Adrenal gland (tissue), 19 donors: ENCODE measurements at places on chromosomes 12 and 14. TPM values are rescaled to one million over a fixed set of nuclear protein-coding genes. Genes with fewer than 3 reads are reported as not detected.
A peak's percentile ranks its signal among the peaks of the same experiment; 100 is the strongest.

The GPATCH2L gene
- 6.1 TPM for polyA plus RNA-seq

The CTSG gene
- polyA plus RNA-seq = not detected

The ANG gene
- polyA plus RNA-seq = 3.7 TPM

The CSRP2 gene
- 6.4 TPM for polyA plus RNA-seq

The KRT8 gene
- polyA plus RNA-seq = 102 TPM

- H3K27me3 ChIP-seq = no peaks in the 10 kb centered on the region
- H3K36me3 ChIP-seq = no peaks in the 10 kb centered on the region
- no peak for DNase-seq
- H3K4me1 ChIP-seq = no peaks in the 10 kb centered on the region
- no peak overlapping the region for H3K27ac ChIP-seq
Observed at GRCh38 chr12:100955139-100955538, 160.6 kb downstream of the ANO4 start.

- H3K36me3 ChIP-seq = no peaks in the 10 kb centered on the region
- peak; percentile 62 for DNase-seq
- H3K27ac ChIP-seq = no peak overlapping the region
- peaks cover 13% of the 10 kb centered on the region for H3K27me3 ChIP-seq
- H3K4me3 ChIP-seq = no peak overlapping the region
- H3K4me1 ChIP-seq = peaks cover 12% of the 10 kb centered on the region
Observed at GRCh38 chr12:52005903-52006703, 643 bp upstream of the TAMALIN start.

DNA sequence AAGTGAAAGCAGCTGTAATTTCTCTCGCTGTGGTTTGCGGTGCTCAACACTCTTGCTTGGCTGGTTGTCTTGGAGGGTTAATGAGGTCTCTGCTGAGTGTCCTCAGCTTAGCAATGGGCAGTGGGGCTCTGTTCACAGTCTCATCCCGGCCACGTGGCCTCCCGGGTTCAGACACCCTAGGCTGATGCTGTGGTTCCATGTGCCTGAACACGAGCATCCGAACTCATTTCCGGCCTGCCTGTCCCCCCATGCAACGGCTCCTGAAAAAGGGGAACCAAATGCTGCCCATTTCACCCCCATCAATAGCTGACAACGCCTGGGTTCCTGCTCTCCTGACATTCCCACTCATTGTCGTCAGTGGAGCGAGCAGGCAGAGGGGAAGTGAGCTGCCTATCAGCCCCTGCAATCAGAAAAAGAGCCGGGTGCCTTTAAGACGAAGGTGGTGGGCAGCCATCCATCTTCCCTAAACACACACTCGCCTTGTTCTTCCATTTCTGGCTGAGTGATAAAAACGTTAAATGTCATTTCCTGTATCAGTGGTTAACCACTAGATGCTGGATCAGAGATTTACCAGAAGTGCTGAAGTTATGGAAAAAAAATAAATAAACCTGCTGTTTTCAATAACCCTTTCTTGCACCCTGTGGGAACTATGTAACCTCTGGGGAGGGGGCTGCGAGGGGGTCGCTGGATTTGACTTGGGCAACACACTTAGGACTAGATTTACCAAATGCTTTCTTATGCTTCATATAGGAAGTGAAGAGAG lies 60.3 kb upstream of the BCL2L14 start:
- H3K4me3 ChIP-seq = no peak overlapping the region
- H3K4me1 ChIP-seq = peaks cover 9% of the 10 kb centered on the region
- no peaks in the 10 kb centered on the region for H3K27me3 ChIP-seq
- peak overlapping the region; percentile 62 for H3K27ac ChIP-seq

- DNase-seq = no peak
- H3K27ac ChIP-seq = no peak overlapping the region
- no peaks in the 10 kb centered on the region for H3K36me3 ChIP-seq
- no peaks in the 10 kb centered on the region for H3K4me1 ChIP-seq
- H3K4me3 ChIP-seq = no peak overlapping the region
Observed at GRCh38 chr12:17060260-17060659, 454.3 kb upstream of the LMO3 start.

DNA sequence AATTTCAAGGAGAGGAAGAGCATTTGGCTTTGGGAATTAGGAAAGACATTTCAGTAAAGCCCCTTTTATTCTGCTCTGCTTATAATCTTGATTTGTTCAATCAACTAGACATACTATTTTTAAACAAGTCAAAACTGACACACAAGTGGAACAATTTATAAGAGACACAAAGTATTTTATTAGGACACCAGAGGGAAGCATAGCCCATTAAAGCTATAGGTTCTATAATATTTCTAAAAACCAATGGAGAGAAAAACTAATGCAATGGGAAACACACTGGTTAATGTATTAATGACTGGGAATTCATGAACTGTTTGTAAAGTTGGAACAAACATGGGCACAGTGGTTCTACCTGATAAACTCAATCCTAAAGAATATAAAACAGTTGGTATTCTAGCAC lies 15.3 kb upstream of the CERS5 start:
- H3K36me3 ChIP-seq = peaks cover 45% of the 10 kb centered on the region
- H3K4me1 ChIP-seq = no peaks in the 10 kb centered on the region

GRCh38 chr12:57940915-57941164 lies 527 bp upstream of the ATP23 start:
- H3K4me1 ChIP-seq = peaks cover 16% of the 10 kb centered on the region
- H3K27ac ChIP-seq = peak overlapping the region; percentile 79
- H3K4me3 ChIP-seq = no peak overlapping the region
- no peak for DNase-seq
- no peaks in the 10 kb centered on the region for H3K36me3 ChIP-seq
- no peaks in the 10 kb centered on the region for H3K27me3 ChIP-seq

DNA sequence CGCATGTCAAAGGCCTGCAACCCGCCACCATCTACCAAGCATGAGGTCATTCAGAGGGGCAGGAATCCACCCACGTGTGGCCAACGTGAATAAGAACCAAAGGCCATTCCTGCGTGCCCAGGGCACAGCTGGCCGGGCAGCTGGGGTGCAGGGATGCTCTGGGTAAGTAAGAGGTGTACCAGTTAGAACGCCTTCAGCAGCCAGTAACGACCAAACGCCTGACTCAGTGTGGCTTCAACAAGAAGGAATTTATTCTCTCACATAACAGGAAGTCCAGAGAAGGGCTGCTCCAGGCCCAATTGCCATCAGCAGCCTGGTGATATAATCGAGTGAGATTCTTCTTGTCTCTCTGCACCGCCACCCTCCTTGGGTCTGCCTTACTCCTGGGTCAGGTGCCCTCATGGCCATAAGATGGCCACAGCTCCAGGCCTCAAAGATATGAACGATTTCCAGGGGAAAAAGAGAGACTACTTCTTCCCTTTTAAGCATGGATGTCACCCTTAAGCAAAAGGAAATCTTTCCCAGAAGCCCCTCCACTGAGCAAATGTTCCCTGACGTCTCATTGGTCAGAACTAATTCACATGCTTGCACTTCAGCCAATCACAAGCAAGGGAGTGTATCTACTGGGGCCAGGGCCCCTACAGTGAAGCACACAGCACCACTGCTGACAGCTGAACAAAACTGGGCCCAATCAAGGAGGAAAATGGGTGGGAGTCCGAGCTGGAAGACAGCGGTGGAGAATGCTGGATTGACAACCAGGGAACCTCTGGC lies 7.3 kb downstream of the TTC7B start:
- H3K36me3 ChIP-seq = no peaks in the 10 kb centered on the region
- no peaks in the 10 kb centered on the region for H3K4me1 ChIP-seq
- H3K27ac ChIP-seq = no peak overlapping the region

GRCh38 chr14:85934886-85935254 lies 404.9 kb downstream of the FLRT2 start:
- H3K36me3 ChIP-seq = no peaks in the 10 kb centered on the region
- DNase-seq = no peak
- H3K4me3 ChIP-seq = peak overlapping the region; percentile 16
- H3K27ac ChIP-seq = no peak overlapping the region
- no peaks in the 10 kb centered on the region for H3K4me1 ChIP-seq

- H3K27ac ChIP-seq = no peak overlapping the region
- H3K4me1 ChIP-seq = peaks cover 17% of the 10 kb centered on the region
- peaks cover 7% of the 10 kb centered on the region for H3K36me3 ChIP-seq
- peak; percentile 33 for DNase-seq
- no peak overlapping the region for H3K4me3 ChIP-seq
Observed at GRCh38 chr14:75702122-75702521, 41.1 kb downstream of the TTLL5 start.

- no peaks in the 10 kb centered on the region for H3K36me3 ChIP-seq
- H3K27ac ChIP-seq = no peak overlapping the region
- no peaks in the 10 kb centered on the region for H3K4me1 ChIP-seq
- H3K27me3 ChIP-seq = no peaks in the 10 kb centered on the region
Observed at GRCh38 chr14:30450631-30451545, 108.1 kb upstream of the G2E3 start.

- no peaks in the 10 kb centered on the region for H3K4me1 ChIP-seq
- peaks cover 9% of the 10 kb centered on the region for H3K27me3 ChIP-seq
- H3K36me3 ChIP-seq = no peaks in the 10 kb centered on the region
- H3K27ac ChIP-seq = no peak overlapping the region
- no peak for DNase-seq
- no peak overlapping the region for H3K4me3 ChIP-seq
Observed at GRCh38 chr12:82740-83139, 16.2 kb downstream of the IQSEC3 start.

DNA sequence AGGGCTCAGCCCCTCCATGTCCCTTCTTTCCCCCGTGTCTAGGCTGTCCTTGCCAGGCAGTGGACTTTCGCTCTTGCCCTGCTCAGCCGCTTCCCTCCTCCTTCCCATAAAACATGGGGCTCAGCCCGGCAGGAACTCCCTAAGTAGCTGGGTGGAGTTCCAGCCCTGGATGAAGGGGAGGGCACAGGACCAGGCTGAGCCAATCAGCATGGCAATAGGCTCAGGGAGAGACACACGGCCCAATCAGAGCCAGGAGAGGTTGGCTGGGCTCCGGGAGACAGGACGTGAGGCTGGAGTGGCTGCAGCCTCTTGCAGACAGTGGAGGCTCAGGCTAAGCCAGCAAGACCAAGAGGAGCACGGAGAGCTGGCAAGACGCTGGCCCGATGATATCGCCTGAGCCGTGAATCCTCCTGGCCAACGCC lies 54.3 kb downstream of the GALNT9 start:
- H3K36me3 ChIP-seq = no peaks in the 10 kb centered on the region
- no peak for DNase-seq
- H3K4me3 ChIP-seq = no peak overlapping the region
- no peaks in the 10 kb centered on the region for H3K4me1 ChIP-seq
- peaks cover 29% of the 10 kb centered on the region for H3K27me3 ChIP-seq

DNA sequence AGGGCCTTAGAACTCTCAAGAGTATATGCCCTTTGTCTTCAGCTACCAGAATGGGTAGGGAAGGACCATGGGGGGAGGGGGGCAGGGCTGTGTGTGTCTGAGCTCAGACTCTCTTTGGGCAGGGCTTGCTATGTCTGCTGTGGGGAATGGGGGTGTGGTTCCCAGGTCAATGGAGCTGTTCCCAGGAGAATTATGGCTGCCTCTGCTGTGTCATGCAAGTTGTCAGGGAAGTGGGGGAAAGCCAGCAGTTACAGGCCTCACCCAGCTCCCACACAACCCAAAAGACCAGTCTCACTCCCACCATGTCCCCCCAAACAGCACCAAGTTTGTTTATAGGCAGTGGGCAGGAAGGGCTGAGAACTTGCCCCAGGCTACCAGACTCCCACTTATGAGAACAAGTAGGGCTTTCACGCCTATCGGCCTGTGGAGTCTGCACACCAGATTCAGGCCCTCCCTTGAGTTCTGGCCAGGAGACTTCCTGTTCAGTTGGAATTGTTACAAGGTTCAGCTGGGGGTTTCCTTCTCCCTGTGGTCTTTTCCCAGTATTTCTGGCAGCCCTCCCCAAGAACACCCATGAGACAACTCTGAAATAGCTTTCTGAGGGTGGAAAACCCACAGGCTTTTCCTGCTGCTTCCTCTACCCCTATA lies 6.1 kb upstream of the SERPINA11 start:
- no peaks in the 10 kb centered on the region for H3K4me1 ChIP-seq
- H3K27ac ChIP-seq = no peak overlapping the region
- DNase-seq = no peak
- no peaks in the 10 kb centered on the region for H3K27me3 ChIP-seq
- no peak overlapping the region for H3K4me3 ChIP-seq

DNA sequence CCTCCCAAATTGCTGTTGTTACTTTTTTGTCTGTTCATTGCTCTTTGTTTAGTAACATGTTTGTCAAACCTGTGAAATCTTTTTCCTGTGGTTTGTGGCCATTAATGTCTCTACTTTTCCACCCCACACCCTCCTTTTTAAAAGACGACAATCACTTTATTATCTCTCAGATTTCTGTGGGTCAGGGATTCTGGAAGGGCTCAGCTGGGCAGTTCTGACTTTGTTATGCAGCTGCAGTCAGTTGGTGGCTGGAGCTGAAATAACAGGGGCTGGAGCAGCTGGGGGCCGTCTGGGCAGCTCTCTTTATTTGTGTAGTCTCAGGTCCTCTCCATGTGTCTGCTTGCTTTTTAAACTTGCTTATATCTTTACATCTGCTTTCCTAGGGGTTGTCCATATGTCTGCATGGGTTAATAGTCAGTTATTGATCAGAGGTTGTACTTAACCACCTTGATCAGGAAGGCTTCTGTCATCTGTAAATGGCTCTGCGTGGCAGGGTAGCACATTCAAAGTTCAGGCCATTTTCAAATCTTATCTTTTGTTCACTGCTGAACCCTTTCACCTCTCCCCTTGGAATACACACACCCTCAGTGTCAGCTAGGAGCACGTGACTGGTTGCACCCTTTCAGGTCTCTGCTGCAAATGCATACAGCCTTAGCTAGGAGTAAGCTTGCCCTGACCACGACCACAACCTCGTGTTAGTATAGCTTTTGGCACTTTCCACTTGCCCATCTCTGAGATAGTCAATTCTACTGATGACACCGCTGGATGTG lies 27.9 kb downstream of the BORCS5 start:
- H3K27ac ChIP-seq = no peak overlapping the region
- H3K4me3 ChIP-seq = no peak overlapping the region
- no peak for DNase-seq
- peaks cover 12% of the 10 kb centered on the region for H3K4me1 ChIP-seq
- no peaks in the 10 kb centered on the region for H3K27me3 ChIP-seq

DNA sequence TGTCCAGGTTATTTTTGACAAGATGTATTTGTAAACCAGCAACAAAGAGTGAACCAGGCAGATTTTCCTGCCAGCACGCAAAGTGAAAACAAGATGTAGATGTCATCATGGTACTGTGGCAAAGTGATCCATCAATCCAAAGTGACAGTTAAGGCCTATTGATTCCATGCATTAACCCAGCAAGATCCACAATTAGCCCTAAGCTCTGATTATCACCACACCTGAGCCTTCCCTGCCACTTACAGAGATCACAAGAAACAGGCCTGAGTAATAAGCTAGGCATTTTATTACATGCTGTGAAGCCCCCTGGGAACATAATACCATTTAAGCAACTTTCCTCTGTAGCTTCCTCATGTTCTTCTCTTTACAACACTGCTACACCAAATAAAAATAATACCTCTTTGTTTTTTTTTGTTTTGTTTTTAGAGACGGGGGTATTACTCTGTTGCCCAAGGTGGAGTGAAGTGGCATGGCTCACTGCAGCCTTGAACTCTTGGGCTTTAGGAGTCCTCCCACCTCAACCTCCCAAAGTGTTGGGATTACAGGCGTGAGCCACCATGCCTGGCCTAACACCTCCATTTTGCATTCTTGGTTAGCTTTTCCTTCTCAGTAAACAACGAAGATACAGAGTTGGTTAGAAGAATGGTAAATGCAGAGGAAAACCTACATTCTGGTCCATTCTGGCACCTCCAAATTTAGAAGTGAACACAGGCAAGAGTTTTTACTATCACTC lies 85.5 kb downstream of the STON2 start:
- no peak overlapping the region for H3K27ac ChIP-seq
- no peak for DNase-seq
- no peaks in the 10 kb centered on the region for H3K36me3 ChIP-seq
- no peaks in the 10 kb centered on the region for H3K27me3 ChIP-seq
